ENCODE measurements at places on chromosomes 1 and 21. TPM values are rescaled to one million over a fixed set of nuclear protein-coding genes. Genes with fewer than 3 reads are reported as not detected.

- DNase-seq: no peak
Observed at GRCh38 chr1:46607345-46608130, 3.5 kb upstream of the MKNK1 start.

DNA sequence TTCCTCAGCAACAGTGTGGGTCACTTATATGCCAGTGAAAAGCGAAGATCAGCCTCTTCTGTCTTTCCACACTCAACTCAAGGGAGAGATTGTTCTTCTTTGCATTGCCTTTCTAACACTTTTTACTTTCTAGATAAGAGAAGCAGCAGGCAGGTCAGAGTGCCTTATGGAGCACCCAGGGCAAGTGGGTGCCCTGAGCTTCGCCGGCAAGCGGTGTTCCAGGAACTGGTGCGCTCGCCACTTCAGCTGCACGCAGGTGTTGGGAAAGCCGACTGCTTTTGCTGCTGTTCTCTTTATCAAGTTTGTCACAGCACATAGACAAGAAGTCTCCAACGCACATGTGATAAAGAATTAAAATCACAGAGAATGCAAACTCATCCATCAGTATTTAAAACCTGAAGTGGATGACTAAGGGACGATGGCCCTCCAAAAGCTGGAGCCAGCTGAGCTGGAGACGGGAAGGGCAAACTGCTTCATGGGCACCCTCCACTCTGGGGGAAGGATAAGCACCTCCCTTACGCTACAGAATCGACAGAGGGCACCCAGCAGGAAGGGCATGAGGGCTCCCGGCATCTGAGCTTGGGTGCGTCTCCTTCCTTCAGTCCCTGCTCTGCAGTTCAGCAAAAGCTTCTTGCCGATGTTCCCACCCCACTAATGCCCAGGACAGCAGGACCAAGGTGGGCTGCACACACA lies 20.7 kb downstream of the UBE2G2 start:
- DNase-seq: no peak

GRCh38 chr1:201212056-201212455 lies 21.4 kb downstream of the IGFN1 start:
- no peak for DNase-seq

Gene CBS
- 45.7 TPM for total RNA-seq

DNA sequence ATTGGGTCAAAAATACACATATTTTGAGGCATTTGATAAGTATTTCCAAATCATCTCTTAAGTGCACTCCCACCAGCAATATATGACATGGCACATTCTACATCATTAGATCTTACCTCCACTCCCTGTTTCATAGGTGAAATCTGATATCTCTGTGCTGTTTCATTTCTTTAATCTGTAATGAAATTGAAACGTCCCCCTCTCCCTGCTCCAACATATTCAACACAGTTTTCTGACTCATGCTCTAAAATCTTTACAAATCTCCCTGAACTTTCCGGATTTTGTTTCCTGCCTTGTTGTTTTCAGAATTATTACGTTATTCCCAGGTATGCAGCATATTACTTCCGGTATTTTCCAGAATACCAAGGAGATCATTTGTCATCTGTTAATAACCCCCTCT lies 66.1 kb upstream of the AKT3 start:
- no peak for DNase-seq

DNA sequence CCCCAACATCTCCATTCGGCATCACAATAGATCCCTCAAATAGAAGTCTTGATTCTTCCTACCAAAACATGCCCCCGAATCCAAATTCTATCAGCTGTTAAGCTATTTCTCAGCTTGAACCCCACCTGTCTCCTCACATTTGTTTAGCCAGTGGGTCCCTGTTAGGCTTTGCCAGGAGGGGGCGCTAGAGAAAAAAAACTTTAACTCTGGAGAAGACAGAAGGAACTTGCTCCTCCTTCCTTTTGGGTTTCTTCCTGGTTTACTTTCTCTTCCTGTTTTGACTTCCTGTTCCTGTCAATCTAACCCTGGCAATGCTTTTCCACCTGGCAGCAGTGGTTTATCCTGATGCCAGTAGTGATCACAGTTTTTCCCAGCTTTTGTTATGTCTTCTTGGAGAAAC lies 95.6 kb upstream of the KCNK1 start:
- no peak for DNase-seq

Gene C4BPB
- total RNA-seq: 3.7 TPM
